Aorta (tissue), 5 donors: ENCODE measurements at places on chromosomes 3 and 15.

- no peak for DNase-seq
Measured at GRCh38 chr15:94584833-94585244, 353.5 kb downstream of the MCTP2 start.

DNA sequence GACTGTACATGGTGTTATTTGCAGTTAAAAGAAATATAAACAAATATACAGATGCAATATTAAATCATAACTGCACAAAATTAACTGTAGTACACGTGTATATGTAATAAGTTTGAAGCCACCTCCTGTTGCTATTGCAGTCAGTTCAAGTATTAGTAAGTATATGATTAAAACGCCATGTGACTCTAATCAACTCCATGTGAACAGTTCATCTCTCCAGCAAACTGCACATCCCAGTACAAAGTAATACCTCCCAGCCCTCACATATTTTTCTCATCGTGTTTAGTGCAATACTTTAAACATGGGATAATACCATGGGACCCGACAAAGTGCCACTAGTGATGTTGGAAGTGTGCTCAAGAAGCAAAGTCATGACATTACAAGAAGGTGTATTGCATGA is 34.6 kb downstream of the PDCD10 start:
- no peak for DNase-seq

- no peak for DNase-seq
Measured at GRCh38 chr15:93954985-93955571, 276.3 kb upstream of the MCTP2 start.

- no peak for DNase-seq
Measured at GRCh38 chr3:83523470-83524073, 1435.2 kb upstream of the CADM2 start.

GRCh38 chr3:126816986-126817777 is 113.1 kb downstream of the CHCHD6 start:
- no peak for DNase-seq

DNA sequence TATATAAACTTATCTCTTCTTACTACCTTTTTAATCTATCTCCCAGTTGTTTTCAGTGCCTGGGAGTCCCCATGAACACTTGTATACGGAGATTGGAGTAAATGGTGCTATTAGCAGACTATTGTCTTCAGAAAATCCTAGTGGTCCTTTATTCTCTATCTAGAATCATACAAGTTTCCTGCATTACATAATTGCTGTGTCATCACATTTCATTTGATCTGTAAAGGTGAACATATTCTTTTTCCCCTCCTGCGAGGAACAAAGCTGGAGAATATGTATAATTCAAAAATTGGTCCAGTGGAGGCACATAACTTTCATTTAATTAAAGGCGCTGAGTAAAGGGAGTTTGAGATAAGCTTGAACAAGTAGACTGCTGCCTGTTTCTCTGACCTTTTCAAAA is 324.8 kb downstream of the FEZF2 start:
- no peak for DNase-seq

- no peak for DNase-seq
Measured at GRCh38 chr3:42216931-42217333, 49.1 kb downstream of the CCK start.

- peak; percentile 56 for DNase-seq
Measured at GRCh38 chr3:15325228-15325627, 7.2 kb downstream of the SH3BP5 start.

- DNase-seq, result no peak
Measured at GRCh38 chr3:189144645-189145044, 27.1 kb upstream of the TPRG1 start.

DNA sequence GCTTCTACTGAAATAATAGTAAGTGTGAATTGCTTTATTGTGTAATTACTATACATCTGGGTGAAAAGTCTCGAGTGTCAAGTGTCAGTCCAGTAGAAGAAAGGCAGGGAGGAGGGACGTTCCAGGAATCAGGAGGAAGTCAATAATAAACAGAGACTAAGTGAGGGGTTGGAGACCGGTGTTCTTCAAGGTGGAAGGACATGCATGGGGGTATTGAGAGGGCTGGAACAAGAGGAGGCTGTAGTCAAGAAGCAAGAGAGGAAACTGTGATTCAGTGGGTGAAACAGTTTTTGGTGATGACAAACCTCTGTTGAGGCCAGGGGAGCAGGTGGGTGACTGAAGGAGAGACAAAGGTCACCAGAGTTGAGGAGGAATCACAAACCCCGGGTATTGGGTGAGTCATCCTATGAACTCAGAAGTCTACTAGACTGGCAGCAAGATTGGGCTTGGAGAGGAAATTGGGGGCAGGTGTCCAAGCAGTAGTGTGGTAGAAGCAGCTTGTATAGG is 11.6 kb upstream of the SCAMP5 start:
- DNase-seq, result no peak

DNA sequence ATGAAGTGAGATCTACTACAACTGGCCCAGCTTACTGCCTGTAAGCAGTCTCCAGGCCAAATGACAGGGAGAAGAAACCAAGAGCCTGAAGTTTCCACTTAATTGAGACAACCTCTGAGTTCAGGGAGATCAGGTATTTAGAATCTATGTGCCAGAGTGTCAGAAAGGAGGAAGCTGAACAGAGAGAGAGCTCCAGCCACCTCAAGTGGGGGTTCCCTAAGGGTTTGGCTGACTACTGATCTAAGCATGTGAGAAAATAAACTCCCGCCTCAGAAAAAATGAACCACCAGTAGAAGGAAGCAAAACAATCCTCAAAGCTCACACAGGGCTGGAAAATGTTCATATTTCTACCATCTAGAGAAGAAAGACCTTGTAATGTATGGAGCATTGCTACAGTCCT is 25.0 kb downstream of the ADAM10 start:
- DNase-seq, result no peak

- no peak for DNase-seq
Measured at GRCh38 chr3:153315781-153316180, 153.8 kb downstream of the RAP2B start.

DNA sequence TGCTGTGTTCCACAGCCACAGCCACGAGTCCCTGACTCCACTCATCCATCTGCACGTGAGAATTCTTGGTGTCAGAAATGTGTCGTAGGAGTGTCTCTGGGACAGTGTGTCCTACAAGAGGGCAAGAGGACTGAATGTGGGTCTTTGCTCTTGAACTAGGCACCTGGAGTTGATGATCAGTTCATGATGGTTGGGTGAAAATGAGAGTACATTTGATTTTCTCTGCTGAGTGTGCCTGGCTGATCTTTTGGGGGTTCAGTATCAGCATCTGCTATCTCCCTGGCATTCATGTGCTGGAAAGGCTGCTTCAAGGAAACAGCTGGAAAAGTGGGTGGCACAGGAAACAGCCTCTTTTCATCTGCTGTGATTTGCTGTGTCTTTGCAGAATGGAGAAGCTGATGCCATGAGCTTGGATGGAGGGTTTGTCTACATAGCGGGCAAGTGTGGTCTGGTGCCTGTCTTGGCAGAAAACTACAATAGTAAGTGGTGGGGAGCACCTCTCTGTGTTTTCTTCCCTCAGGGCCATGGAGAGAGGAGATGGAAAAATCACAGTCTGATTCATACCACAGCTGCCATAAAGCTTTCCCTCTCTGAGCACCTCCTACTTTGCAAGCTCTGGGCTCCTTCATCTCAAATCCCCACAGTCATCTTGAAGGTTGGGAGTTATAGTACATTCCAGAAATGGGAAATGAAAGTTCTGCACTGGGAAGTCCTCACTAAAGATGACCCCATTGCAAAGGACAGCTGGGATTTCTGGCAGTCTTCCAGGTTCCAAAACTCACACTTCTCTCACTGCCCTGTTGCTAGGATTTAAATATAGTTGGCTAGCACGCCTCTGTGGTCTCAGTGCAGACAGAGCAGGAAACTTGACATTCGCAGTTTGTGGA is 17.8 kb downstream of the TF start:
- peak; percentile 57 for DNase-seq

GRCh38 chr15:79124388-79124787 is 33.8 kb upstream of the RASGRF1 start:
- no peak for DNase-seq

DNA sequence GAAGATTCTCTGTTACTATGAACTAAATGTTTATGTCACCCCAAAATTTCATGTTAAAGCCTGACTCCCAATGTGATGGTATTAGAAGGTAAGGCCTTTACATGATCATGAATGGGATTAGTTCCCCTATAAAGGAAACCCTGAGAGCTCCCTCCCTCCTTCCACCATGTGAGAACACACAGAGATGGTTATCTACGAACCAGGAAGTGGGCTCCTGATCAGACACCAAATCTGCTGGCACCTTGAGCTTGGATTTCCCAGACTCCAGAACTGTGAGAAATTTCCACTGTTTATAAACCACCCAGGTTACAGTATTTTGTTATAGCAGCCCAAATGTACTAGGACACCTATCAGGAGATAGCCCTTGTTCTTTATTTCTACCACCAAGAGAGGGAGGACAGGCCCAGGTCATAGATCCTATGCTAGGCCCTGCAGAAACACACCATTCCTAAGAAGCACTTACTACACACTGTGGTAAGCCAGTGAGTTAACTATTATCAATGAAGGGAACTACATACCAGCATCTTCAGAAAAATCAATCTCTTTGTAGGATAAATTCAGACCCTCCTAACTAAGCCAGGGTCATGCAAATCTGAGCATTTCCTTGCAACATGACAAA is 59.0 kb downstream of the PRKAR2A start:
- DNase-seq, result no peak

DNA sequence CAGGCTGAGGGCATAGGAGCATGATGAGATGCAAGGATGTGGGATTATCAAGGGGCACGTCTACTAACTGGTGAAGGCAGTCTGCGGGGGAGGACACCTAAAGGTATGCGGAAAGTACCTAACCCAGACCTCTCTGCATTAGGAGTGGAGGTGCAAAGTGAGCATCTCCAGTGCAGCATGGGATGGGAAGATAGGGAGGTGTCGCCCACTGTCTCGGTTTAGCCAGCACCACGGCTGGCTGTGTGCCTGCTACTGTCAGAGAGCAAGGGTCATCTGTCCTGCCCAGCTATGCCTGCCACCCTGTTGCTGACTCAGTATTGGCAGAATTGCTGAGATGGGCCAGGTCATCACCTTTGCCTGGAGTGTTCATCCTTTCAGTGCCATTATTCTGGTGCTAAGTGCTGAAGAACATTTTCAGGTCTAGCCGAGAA is 40.1 kb downstream of the OXNAD1 start:
- DNase-seq, result no peak

DNA sequence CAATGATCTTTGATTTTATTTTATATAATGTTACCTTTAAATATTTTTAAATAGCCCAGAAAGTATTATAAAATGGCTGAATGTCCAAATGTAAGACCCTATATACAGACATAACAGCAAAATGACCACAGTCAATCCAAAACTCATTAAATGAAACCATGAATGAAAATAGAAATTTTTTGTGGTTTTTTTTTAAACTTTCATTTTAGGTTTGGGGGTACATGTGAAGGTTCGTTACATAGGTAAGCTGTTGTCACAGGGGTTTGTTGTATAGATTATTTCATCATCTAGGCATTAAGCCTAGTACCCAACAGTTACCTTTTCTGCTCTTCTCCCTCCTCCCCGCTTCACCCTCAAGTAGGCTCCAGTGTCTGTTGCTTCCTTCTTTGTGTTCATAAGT is 108.8 kb downstream of the FAIM start:
- DNase-seq, result no peak

DNA sequence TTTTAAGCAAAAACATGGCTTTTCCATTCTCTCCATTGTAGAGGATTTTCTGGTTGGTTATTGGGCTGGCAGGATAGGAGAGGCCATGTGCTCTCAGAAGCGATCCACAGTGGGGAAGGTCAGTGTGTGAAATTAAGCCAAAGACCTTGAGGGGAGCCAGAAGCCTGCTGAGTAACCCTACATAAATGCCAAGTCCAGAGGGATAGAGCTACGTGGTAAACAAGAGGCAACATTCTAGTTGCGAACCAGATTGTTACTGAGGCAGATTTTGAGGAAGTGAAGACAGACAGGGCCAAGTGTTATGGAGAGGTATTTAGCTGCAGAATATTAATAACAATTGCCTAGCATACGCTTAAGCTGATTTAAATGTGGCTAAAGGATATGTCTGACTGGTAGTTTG is 592.8 kb upstream of the GBE1 start:
- DNase-seq, result no peak

GRCh38 chr15:47737477-47737876 is 20.2 kb downstream of the SEMA6D start:
- no peak for DNase-seq

DNA sequence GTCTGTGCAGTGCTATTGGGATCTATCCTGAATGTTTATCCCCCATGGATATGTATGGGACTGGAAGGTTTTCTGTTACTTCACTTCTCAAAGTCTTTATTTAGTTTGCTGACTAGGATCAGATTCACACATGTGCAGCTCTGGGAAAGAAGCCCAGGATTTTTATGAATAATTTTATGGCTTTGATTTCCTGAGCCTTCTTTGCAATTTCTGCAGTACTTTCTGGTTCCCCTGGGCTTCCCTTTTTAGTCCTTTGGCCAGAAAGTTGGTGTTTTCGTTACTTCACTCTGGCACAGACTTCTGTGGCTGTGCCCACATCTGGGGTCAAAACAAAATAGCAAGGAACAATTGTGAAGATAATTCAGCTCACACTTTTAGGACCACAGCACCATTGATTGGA is 721.0 kb downstream of the OTOL1 start:
- no peak for DNase-seq

- no peak for DNase-seq
Measured at GRCh38 chr3:14007006-14007405, 117.7 kb downstream of the CHCHD4 start.

- DNase-seq, result no peak
Measured at GRCh38 chr3:114241262-114241661, 3.9 kb upstream of the ZNF80 start.

DNA sequence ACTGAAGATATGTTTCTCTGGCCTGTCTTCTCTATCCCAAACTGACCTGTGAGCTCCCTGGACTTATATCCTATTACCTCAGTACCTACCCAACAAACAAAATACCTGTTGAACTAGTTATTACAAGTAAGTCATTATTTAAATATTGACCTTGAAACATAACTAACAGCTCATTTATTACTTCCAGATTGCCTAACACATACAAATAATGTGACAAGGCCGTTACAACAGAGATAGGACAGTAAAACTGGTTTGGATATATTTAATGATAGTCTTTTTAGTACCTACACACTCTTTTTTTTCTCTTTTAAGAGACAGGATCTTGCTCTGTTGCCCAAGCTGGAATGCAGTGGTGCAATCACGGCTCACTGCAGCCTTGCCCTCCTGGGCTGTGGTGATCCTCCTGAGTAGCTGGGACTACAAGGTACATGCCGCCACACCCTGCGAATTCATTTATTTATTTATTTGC is 145.0 kb downstream of the ADAM10 start:
- no peak for DNase-seq
